ENCODE measurements at places on chromosomes 13 and 19.

DNA sequence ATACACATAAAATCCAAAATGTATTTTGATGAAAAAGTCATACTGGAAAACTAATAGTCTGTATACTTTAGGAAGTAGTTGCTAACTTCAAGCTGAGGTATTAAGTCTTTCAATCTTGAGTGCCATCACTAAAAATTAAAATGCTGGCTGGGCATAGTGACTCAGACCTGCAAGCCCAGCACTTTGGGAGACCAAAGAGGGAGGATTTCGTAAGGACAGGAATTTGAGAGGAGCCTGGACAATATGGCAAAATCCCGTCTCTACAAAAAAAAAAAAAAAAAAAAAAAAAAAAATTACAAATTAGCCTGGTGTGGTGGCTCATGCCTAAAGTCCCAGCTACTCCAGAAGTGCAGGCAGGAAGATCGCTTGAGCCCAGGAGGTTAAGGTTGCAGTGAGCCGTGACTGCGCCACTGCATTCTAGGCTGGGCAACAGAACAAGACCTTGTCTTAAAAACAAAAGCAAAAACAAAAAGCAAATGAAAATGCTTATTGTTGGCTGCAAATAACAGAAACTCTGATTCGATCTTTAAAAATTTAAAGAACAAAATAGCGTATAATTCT is 1994.2 kb upstream of the PCDH20 start:
- no peak for DNase-seq

DNA sequence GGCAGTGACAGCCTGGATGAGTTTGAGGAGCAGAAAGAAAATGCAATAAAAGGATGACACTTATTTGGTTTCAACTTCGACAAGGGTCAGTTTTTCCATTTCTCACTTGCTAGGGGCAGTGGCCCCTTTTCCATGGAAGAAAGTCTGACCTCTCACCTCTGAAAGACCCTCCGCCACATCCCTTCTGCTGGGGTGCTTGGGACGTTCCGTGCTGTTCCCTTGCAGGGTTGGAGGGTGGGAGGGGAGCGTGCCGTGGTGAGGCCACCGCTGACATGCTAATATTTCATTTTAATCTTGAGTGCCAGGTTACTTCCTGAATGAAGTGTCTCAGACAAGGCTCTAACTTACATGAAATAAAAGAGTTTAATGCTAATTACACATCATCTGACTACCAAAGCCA is 5.2 kb upstream of the ZNF536 start:
- no peak for DNase-seq

DNA sequence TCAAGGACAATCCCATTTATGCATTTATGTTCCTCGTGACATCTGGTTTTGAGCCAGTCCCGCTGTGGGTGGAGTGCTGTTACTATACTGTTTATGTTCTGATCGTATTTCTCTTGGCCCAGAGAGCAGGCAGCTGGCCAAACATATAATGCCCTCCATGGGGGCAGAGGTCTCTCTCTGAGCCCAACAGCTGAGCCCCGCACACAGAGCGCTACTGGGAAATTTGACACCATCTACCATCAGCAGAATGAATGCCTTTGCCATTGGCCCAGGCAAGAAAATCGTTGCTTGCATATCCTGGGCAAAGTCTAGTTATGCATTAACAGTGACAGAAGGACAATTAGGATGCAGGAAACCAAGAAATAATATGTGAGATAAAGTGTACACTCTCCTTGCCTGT is 126.8 kb upstream of the CACNA1A start:
- DNase-seq = no peak

GRCh38 chr19:14265290-14266036 is 59.5 kb upstream of the ADGRL1 start:
- DNase-seq = no peak

DNA sequence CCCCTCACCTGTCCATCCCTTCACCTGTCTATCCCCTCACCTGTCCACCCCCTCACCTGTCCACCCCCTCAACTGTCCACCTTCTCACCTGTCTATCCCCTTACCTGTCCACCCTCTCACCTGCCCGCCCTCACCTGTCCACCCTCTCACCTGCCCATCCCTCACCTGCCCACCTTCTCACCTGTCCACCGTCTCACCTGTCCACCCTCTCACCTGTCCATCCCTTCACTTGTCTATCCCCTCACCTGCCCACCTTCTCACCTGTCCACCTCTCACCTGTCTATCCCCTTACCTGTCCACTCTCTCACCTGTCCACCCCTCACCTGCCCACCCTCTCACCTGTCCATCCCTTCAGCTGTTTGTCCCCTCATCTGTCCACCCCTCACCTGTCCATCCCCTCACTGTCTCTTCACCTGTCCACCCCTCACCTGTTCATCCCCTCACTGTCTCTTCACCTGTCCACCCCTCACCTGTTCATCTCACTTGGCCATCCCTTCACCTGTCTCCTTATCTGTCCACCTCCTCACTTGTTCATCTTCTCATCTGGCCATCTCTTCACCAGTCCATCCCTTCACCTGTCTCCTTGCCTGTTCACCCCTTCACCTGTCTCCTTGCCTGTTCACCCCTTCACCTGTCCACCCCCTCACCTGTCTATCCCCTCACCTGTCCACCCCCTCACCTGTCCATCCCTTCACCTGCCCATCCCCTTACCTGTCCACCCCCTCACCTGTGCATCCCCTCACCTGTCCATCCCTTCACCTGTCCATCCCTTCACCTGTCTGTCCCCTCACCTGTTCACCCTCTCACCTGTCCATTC is 12.7 kb upstream of the KANK2 start:
- DNase-seq = no peak

- DNase-seq = no peak
Observed at GRCh38 chr13:48411147-48411794, 1.6 kb downstream of the LPAR6 start.

DNA sequence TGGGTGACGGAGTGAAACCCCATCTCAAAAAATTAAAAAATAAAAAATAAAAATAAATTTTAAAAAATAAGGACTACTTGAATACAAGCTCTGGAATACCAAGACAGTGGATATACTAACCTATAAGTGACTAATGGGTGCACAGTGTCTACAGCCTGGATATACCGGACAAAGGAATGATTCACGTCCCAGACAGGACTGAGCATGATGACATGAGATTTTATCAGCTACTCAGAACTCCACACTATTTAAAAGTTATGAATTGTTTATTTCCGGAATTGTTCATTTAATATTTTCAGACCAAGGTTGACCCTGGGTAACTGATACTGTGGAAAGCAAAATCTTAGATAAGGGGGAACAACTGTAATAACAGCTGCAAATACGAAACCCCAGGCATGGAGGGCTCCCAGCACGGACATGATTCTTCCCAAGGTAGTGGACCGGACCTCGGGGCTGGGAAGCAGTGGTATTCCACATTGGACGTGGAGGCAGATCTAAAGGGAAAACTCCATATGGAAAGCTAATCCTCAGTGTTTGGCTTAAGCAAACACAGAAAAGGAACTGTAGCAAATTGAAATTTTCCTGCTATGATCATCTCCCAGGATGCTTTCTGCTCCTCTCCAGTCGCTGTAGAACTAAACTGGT is 102.6 kb upstream of the TSHZ3 start:
- no peak for DNase-seq

DNA sequence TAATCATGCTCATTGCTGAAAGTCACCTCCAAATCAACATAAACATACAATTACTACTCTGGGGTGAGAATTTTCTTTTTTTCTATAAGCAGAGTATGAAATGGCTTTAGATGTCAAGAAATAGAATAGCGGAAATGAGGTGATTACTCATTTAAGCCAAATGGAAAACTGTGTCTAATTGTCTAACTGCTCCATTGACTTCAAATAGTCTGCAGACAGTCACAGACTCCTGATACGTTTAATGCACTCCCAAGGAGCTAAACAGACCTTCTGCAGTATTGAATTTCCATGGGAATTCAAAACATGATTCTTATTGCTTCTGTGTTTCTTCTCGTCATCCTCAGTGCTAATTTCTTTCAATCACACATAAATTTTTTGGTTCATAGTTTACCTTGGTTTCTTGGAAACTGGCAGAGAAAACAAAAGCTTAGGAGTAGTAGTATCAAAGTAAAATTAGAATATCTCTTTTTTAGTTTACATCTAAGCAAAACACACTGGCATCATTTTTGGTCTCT is 865.2 kb upstream of the SLC10A2 start:
- no peak for DNase-seq

DNA sequence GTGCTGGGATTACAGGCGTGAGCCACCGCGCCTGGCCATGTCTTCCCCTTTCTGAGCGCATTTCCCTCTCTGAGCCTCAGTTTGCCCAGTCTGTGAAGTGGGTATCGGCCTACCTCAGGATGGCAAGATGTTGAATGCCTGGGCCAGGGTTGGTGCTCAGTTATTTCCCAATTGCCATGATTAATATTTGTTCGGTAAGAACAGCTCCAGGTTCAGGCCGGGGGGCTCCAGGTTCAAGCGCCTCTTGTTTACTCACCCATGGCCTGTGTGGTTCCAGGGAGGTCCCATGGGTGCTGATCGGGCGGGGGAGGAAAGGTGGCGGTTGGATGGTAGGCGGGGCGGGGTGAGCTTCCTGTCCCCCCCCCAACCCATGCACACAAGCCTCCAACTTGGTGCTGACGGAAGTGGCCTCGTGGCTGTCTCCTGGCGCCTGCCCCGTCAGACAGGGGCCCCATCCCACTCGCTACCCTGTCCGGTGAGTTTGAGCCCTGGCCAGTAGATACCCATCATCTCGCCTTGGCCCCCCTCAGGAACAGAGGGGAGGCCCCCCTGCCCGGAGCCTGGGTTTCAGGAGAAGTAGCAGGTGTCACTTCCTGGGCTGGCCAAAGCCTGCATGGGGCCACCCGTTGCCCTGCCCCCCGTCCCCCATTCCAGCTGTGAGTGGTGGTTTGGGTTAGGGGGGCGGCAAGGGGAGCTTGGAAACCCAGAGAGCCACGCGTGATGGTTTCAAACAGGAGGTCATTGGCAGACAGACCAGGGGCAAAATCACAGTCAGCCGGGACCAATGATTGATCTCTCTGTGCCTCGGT is at the start of gene FCHO1:
Gene FCHO1, plus strand, starts transcription at position 375 of the 809 bp plus-strand sequence. CDS start 3,688 bp downstream, outside the sequence.
- peak; percentile 93 for DNase-seq

DNA sequence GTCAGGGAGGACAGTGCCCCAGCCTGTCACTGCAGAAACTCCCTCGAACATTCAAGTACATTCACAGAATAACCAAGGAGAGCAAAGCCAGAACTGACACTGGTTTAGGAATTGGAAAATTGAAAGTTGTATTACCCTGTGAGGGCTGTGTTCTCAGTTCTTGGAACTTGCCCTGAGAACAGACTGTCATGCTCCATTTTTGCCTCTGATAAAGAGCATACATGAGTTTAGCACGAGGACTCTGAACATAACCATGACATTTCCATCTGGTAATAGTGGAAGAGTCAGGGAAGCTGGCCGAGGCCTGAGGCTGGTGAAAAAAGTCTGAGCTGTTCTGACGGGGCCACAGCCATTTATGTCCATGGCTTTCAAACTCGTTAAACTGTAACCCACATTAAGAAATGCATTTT is 15.2 kb upstream of the SLC25A30 start:
- no peak for DNase-seq

GRCh38 chr19:5958074-5958850 is 19.7 kb downstream of the RANBP3 start:
- DNase-seq = no peak

GRCh38 chr13:41196620-41197019 is 2.3 kb upstream of the KBTBD7 start:
- no peak for DNase-seq

- DNase-seq = no peak
Observed at GRCh38 chr19:50341091-50341564, 12.0 kb upstream of the KCNC3 start.

DNA sequence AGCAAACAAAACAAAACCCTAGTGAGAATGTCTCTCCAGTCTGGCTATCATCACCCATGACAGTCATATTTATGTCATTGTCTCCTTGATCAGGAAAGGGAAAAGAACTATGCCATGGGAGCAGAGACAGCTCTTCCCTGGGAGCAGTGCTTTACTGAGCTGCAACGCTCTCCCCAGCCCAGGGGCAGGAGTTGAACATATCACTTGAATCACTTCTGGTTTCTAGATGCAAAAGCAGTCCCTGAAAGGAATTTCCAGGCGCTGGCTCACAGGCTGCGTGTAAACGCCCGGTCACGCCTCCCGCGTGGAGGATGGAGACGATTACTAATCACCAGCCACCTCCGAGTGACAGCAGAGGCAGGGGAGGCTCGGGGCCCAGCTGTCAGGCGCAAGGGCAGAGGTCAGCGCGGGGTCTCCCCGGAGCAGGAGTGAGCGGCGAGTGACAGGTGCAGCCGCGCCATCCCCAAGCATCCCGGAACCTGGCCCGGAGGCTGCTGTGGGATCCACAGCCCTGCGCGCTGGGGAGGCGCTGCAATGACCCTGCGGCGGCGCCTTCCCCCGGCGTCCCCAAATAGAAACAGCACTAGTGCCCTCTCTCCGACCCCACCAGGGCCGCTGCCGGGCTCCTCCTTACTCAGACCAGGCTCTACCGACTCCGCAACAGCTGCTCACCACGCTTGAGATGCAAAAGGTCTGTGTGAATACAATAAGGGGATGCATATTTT is 23.5 kb upstream of the DCLK1 start:
- no peak for DNase-seq

- DNase-seq = no peak
Observed at GRCh38 chr19:10226021-10226375, 5.1 kb downstream of the S1PR2 start.

DNA sequence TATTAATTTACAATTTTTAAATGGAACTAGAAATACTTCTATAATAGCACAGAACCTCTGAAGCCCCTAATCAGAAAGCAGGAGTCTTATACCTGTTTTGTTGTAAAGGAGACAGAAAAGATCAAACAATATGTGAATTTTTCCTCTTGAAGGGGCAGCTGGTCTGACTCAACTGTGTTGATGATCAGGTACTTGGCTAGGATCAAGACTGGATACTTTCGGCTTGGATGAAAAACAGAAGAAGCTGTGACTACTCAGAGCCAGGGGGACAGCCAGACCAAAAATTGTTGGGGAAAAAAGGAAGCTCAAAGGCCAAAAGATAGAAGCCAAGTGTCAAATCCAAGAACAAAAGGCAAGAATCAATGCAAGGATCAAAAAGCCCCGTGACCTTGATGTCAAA is 195.6 kb downstream of the KCTD12 start:
- no peak for DNase-seq

- DNase-seq = no peak
Observed at GRCh38 chr13:76481738-76482137, 404.5 kb downstream of the KCTD12 start.
